Panc1 (cell line): ENCODE measurements at places on chromosomes 7 and 10. TPM values are rescaled to one million over a fixed set of nuclear protein-coding genes. Genes with fewer than 3 reads are reported as not detected.

GRCh38 chr10:127872871-127873600 is 19.7 kb downstream of the CLRN3 start:
- H3K4me3 ChIP-seq, result no peak overlapping the region
- no peak for DNase-seq
- H3K27ac ChIP-seq, result no peak overlapping the region

DNA sequence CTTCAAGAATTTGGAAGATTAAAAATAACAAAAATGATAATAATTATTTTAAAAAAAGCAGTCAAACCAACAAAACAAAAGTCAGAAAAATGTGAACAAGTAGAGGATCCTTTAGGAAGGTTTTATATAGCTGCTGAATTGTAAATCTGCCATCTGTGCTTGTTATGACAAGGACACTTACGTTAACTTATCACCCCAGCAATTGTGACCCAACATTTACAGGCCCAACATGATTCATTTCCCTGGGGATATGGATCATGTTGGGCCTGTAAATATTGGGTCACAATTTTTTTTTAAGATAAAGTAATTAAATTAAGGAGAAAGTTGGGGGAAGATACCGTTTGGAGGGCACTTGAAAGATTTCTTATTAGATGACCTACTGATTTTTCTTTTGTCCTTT is 261.4 kb upstream of the HABP2 start:
- no peak overlapping the region for H3K27ac ChIP-seq
- no peaks in the 10 kb centered on the region for H3K36me3 ChIP-seq
- no peak for DNase-seq

DNA sequence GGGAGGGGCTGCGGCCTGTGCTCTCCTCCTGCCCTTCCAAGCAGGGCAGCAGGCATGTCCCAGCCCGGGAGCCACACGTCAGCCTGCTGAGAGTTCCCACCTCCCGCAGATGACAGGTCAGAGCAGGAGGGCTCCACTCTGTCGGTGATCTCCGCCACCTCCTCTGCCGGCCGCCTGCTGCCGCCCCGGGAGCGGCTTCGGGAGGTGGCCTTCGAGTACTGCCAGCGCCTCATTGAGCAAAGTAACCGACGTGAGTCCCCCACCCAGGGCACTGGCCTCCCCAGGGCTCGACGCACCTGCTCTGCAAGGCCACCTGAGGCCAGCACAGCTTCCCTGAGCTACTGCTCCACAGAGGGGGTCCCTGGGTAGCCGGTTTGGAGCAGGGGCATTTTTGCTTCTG is 9.4 kb downstream of the AP5Z1 start:
- no peak overlapping the region for H3K4me3 ChIP-seq
- H3K27ac ChIP-seq, result no peak overlapping the region
- H3K27me3 ChIP-seq, result no peaks in the 10 kb centered on the region
- no peaks in the 10 kb centered on the region for H3K4me1 ChIP-seq

PSAP gene
- 3,649 TPM for total RNA-seq

ZNF212 gene
- total RNA-seq, result 11.3 TPM
